RCC 7860 (cell line): ENCODE measurements at places on chromosomes 3 and 15.

DNA sequence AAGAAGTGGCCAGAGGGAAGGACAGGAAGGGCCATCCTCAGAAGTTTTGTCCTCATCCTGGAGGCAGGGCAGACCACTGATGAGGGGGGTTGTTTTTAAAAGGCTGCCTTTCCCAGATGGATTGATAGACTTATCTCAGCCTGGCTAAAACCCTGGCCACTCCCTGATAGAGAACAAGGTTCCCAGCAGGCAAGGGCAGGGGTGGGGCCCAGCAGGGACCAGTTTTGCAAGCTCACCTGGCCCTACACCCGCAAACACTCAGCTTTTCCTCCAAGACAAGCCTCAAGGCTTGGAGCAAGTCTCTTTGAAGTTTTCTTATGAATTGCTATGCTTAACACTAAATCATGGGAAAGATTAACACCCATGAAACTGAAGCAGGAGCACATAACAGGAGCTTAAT is 9.1 kb downstream of the LIPC start:
- no peak for DNase-seq

- DNase-seq: peak; percentile 75
These were observed 74.8 kb downstream of the ABHD5 start for GRCh38 chr3:43765521-43765971.

DNA sequence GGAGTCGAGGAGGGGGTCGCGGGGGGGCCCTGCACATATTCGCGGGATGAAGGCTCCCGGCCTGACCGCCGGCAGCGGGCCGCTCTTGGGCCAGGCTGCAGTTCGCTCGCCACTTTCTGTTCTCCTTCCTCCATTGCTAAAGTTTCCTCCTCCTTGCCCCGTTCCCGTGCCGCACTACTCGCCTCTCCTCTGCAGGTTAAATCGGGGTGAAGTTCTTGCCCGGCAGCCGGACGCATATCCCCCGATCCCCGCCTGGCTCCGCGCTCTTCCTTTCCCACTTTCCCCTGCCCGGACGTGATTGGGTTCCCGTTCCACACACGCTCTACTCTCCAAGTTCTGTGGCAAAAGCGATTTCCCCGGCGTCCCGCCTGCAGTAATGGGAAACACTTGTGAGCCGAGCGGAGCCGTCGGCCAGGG is 556 bp downstream of the CRYBG3 start:
- peak; percentile 22 for DNase-seq

DNA sequence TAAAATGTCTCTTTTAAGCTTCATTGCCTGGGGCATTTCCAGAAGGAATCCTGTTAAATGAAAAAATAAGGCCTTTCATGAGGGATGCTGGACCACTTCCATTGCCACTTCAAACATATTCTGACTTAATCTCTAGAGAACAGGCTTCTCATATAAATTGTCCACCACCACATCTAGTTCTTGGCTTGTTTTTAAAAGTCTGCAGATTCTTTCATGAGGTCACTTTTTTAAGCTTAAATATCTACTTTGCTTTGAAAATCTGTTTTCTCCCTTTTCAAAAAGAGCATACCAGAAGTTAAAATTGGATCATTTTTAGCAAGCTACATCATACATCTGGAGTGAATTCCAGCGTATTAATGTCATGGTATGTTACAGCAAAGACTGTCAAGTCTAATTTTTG is 131.6 kb downstream of the C3orf70 start:
- no peak for DNase-seq

DNA sequence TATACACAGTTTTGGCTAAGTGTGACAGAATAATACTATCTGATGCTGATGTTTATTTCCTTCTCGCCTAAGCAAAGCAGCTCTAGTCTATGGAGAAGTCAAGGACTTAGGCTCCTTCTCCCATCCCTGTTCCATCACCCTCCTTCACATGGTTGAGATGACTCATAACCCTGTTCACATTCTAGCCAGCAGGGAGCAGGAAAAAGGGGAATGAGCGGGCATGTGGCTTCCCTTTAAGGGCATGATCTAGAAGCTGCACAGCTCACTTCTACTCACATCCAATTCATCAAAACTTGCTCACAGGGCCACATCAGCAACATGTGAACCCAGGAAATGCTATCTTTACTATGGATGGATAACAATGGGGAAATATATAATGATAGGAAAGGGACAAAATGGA is 40.9 kb downstream of the CBLB start:
- peak; percentile 74 for DNase-seq

GRCh38 chr3:73504239-73504638 is 120.5 kb downstream of the PDZRN3 start:
- DNase-seq: no peak
